ENCODE measurements at places on chromosomes 16 and 17. TPM values are rescaled to one million over a fixed set of nuclear protein-coding genes. Genes with fewer than 3 reads are reported as not detected.

The MT1M gene
- not detected for total RNA-seq

The TMEM94 gene
- total RNA-seq: 23.6 TPM

DNA sequence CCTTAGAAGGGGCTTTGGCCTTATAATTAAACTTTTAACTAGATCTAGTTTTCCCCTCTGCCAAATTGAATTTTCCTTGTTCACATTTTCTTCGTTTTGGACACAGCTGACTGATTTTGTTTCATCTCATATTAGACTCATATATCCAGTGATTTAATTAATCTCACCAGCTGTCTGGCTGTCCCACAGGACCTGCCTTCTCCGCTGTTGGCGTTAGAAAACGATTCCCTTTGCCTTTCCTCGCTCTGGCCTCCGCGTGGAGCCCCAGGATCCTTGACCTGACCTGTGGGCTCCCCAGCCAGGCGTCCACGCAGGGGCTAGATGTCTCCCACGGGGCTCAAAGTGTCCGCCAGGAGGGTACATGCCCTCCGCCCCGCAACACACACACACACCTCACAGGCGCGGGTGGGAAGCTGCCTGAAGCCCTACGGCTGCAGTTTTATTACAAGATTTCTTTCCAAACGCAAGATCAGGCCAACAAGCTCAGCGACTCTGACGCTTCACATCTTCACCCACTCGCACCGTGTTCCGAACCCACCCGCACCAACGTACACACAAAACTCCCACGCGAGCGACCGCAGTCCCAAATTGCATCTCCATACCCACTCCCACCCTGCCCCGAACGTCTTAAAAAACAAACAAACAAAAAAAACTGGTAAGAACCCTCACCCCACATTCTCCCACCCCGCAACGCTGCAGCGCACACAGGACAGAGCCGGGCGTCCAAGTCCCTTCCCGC, 1.1 kb downstream of the RPRML start:
- peak; percentile 33 for DNase-seq

- DNase-seq: no peak
Measured at GRCh38 chr16:10322723-10323527, 62.9 kb upstream of the ATF7IP2 start.

All from neural progenitor cell (in vitro differentiated cells).